ENCODE measurements at places on chromosomes 4 and X. TPM values are rescaled to one million over a fixed set of nuclear protein-coding genes. Genes with fewer than 3 reads are reported as not detected.

DNA sequence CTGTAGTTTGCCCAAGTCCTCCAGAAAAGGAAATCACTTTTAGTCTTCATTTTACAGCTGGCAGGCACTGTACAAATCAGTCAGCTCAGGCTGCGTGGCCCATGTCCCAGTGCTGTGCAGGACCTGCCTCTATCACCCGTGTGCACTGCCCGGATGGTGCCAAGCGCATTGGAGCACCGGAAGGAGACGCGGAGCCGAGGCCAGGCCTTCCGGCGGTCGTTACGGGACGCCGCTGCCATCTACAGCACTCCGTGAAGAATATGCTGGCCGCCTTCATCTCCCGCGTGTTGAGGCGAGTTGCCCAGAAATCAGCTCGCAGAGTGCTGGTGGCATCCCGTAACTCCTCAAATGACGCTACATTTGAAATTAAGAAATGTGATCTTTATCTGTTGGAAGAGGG lies at the start of gene PDHA2:
PDHA2 (plus strand) TSS at position 203 of the 400 bp plus-strand sequence; CDS start at position 261, 58 bp downstream.
- DNase-seq = no peak

The SPACA5 gene
- not detected for polyA plus RNA-seq

The FAM47A gene
- not detected for polyA plus RNA-seq

The TMSB15A gene
- polyA plus RNA-seq = 0.64 TPM

GRCh38 chrX:94908171-94908570 lies 1234.2 kb downstream of the FAM133A start:
- no peak for DNase-seq

The UBA6 gene
- polyA plus RNA-seq = 7.5 TPM

DNA sequence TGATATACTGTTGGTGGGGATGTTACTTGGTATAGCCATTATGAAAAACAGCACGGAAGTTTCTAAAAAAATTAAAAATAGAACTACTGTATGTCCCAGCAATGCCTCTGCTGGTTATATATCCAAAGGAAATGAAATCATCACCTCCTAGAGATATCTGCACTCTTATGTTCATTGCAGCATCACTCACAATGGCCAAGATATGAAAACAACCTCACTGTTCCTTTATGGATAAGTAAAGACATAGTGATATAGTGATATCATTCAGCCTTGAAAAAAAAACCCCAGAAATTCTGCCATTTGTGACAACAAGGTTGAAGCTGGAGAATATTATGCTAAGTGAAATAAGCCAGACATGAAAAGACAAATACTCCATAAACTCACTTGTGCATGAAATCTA lies 543.8 kb upstream of the SLIT2 start:
- no peak for DNase-seq

The MAOA gene
- polyA plus RNA-seq = 47.7 TPM

All from adrenal gland (tissue), 19 donors.